Naive B cell (primary cell): ENCODE measurements at places on chromosomes 7 and 10. TPM values are rescaled to one million over a fixed set of nuclear protein-coding genes. Genes with fewer than 3 reads are reported as not detected.

GRCh38 chr10:89201345-89202032 lies 5.6 kb downstream of the CH25H start:
- DNase-seq = no peak

GRCh38 chr10:117537904-117538524 lies 4.5 kb upstream of the EMX2 start:
- no peak for DNase-seq

- peak; percentile 11 for DNase-seq
Observed at GRCh38 chr7:40329601-40330153, 194.9 kb downstream of the SUGCT start.

DNA sequence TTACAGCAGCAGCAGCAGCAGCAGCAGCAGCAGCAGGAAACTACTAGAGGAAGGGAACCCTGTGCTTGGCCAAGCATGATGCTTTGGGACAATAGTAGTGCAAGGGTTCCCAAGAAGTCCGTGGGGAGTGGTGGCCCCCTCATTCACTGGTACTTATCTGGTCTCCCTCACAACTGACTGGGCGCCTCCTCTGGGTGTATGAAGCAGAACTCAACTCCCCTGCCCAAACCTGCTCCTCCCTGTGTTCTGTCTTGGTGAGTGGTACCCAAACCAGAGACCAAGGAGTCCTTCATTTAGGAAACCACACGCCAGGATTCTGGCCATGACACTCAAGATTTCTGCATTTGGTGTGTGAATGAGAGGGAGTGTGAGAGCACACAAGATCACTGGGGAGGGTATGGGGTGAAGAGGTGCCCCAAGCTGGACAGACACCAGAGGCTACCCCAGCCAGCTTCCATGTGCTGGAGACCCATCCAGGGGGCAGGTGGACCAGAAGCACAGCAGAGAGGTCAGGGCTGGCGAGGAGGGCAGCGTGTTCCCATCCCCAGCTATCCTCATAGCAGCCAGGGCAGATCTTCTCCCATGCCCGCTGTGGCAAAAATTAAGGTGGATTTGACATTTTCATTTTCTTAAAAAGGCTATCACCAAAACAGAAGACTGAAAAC lies 10.6 kb upstream of the ZNF777 start:
- no peak for DNase-seq

GRCh38 chr7:74503061-74503460 lies 49.4 kb downstream of the GTF2IRD1 start:
- no peak for DNase-seq

GRCh38 chr10:117152668-117153067 lies 14.6 kb upstream of the VAX1 start:
- DNase-seq = no peak

DNA sequence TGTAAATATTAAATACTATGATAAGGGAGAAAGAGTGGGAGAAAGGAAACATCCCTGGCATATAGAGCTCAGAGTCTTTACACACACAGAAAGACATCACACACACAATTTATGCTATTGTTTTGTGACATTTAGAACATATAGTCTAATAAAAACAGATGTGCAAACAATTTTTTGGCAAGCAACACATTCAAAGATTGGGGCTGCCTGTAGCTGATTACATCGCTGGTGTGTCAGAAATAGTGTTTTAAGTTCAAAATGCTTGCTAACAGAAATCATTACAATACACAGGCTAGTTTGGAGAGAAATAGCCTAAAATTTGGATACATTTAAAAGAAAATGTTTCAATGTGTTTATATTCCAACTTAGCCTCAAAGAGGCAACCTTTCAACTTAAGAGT lies 256.7 kb upstream of the NPVF start:
- no peak for DNase-seq

DNA sequence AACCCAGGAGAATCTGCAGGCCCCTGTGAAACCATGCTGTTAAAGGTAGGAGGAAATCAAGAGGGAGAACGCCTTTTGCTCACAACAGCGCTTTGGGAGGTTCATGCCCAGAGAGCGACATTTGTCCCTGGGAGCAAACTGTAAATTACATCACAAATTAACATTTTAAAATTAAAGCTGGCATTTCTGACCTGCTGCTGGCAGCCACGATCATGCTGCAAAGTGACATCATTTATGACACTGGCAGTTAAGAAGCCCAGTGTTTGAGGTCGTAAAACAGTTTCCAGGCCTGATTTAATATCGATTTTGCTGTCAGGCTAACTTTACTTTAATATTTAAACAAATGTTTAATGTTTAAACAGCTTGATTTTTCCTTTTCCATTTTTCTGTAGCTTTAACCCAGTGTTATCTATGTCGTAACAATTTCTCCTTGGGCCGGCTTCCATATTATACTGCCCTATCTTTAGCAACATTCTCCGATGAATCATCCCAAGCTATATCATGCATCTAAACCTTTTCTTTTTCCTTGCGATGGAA lies 86.5 kb upstream of the NPVF start:
- DNase-seq = no peak

- no peak for DNase-seq
Observed at GRCh38 chr10:130878131-130878530, 433.4 kb downstream of the TCERG1L start.

DNA sequence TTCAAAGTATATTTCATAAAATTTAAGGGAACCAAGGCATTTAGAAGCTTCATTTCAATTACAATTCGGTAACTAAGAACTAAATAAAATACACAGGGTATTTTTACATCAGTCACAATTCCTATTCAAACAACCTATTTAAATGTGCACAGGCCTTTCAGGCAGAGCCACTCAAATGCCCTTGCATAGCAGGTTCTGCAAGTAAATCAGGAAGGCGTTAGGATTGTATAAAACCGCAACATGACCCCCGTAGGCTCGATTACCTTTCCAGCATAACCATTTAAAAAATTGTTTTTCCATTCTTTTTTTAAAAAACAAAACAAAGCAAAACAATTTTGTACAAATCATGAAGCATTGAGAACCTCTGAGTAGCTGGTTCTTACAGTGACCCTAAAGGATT lies 289.9 kb upstream of the SP8 start:
- no peak for DNase-seq

GRCh38 chr7:95723583-95724180 lies 48.7 kb upstream of the DYNC1I1 start:
- no peak for DNase-seq

DNA sequence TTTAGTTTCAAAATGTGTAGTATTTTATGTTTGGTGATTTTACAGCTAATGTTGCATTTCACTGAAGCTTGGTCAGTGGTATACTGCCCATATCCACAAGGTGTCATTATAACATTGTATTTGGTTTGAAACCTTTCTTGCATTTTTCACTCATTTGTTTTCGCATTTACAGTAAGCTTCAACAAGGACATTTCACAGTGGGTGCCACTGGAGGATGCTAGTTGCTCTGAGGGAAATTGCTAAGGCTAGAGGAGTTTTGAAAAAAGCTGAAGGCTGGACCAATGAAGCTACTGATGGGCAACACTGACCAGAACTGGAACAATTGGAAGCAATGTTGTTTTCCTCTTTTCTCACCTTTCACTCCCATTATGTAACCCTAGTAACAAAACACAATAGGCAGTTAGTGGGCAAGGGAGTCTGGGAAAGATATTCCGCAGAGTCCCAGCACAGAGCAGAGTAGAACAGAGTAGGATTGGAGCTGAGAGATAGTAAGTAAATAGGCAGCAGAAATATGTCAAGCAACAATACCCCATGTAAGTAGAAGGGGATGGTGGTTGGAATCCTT lies 23.6 kb upstream of the SRI start:
- DNase-seq = no peak

- DNase-seq = no peak
Observed at GRCh38 chr10:112280205-112280921, 2.8 kb upstream of the TECTB start.

DNA sequence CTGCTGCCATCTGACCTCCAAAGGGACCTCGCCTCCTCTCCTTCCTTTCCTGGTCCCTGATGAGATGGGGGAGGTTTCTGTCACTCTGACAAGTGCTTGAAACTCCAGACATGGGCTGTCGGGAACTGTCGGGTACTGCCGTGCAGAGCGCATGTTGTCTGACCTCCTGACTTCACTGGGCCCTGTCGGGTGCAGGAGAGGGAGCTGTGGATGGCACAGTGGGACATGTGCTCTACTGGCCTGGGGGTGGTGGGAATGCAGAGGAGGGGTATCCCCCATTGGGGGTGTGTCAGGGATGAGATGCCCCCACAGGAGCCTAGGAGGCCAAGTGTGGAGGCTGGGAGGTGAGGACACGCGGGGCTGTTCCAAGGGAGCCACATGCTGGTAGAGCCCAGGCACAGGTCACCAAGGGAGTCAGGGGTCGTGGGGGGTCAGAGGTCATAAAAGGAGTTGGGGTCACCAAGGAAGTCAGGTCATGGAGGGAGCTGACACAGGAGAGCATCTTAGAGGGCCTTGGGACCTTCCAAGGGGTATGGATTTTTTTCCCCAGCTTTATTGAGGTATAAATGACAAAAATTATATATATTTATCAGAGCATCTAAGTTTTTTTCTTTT lies 30.9 kb downstream of the TMEM120A start:
- DNase-seq = no peak

DNA sequence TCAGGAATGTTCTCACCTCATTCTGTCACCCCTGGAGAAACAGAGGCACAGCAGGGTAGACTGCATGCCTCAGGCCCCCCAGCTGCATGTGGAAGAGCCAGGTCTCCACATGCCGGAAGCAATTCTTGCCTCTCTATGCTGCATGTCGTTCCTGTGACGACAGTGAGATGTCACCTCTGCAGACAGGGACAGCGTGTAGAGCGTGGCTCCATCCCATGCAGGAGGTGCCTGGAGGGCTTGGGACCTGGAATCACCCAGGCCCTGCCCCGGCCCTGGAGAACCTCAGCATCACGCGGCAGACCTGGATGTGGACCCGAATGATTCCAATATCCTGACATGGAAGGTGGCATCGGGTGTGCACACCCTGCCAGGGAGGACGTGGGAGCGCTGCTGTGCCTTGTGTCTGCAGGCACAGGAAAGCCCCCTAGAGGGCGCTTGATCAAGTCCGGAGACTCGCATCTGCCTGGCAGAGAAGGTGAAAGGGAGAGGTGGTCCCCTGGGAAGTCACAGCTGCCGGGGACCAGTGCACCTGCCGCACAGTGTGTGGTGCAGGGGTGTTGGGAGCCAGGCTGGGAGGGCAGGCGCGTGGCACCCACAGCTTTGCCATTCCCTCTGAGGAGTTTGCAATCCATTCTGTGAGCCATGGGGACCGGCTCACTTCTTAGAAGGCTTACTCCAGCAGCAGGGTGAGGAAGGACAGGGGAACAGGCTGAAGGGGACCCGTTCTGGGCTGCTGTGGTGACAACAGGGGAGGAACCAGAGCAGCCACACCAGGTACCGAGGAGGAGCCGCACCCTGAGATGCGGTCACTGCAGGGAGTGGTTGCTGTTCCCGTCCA lies 45.3 kb upstream of the EN2 start:
- peak; percentile 14 for DNase-seq

DNA sequence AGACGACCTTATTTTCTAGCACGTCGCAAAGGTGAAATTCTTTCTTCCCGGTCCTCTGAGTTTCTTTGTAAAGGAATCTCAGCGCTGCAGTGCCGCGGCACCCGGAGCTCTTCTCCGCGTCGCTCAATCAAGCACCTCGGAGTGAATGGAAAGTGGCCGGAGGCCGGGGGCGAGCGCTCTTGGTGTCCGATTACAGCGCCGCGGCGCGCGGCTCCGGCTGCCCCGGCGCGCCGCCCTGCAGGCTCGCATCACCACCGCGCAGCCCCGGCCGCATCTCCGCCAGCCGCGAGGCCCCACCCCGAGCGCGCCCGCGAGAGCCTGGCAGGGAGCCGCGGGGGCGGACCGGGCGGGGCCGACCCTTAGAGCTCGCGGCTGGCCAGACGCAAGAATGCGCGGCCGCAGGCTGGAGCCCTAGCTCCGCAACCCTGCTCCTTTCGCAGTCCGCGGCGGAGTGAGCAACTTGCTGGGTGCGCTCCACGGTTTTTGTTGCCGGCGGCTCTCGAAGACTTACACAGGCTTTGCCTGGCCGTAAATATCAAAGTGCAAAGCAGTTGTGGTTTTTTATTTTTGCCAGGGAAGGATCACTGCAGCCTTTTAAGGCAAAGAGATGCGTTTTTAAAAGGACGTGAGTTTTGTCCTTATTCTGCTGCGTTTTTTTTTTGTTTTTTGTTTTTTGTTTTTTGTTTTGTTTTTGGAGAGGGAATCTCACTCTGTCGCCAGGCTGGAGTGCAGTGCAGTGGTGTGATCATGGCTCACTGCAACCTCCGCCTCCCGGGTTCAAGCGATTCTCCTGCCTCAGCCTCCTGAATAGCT lies at the start of gene SEMA3C:
Gene SEMA3C, minus strand, starts transcription at position 143 of the 813 bp plus-strand sequence. CDS start 2,270 bp downstream, outside the sequence.
- no peak for DNase-seq

GRCh38 chr10:70925377-70926225 lies 37.2 kb upstream of the PCBD1 start:
- peak; percentile 14 for DNase-seq

DNA sequence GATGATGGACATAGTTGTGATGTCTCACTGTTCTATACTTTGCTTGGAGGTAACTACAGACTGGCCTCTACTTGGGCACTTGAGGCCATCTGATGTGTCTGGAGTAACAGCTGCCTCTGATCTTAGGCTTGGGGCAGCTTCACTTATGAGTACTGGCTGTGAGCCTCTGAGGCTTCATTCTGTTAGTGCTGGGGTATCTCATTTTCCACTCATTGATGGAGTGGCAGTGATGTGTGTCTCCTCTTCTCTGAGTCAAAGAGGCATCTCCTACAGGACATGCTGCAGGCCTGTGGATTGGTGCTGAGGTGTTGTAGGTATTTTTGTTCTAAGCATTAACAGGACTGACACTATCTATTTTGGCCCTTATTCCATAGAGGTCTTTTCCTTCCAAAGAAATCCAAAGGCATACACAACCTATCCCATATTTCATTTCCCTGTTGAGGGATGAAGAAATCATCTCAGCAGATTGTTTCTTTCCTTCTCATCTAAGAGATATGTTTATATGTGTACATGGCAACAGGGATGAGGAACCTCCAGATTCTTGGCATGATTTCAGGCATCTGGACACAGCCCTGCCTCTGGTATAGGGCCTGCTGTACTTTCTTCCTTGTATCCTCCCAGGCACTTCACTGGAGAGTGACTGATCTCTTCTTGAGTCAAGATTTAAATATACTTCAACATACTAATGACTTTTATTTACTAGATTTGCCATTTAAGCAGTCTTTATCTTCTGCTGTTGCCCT lies 65.7 kb upstream of the NOBOX start:
- no peak for DNase-seq

- DNase-seq = no peak
Observed at GRCh38 chr10:125591886-125592285, 91.1 kb downstream of the TEX36 start.

Gene LLCFC1
- polyA plus RNA-seq = not detected

Gene ABCC2
- polyA plus RNA-seq = 0.63 TPM

Gene CNTNAP2
- 45.2 TPM for polyA plus RNA-seq

Gene DYNC1I1
- not detected for polyA plus RNA-seq

Gene ARMC3
- polyA plus RNA-seq = not detected

Gene IL2RA
- polyA plus RNA-seq = 9.2 TPM

Gene NYAP1
- not detected for polyA plus RNA-seq

Gene JAZF1
- polyA plus RNA-seq = 37.7 TPM

Gene DDX56
- polyA plus RNA-seq = 50.8 TPM

Gene POMZP3
- polyA plus RNA-seq = 5.9 TPM

Gene SEC61G
- polyA plus RNA-seq = 158 TPM
